DMS53 (cell line): ENCODE measurements at places on chromosomes 6 and 20.
A peak's percentile ranks its signal among the peaks of the same experiment; 100 is the strongest.

- no peak for DNase-seq
Measured at GRCh38 chr20:9981829-9982228, 53.0 kb upstream of the ANKEF1 start.

DNA sequence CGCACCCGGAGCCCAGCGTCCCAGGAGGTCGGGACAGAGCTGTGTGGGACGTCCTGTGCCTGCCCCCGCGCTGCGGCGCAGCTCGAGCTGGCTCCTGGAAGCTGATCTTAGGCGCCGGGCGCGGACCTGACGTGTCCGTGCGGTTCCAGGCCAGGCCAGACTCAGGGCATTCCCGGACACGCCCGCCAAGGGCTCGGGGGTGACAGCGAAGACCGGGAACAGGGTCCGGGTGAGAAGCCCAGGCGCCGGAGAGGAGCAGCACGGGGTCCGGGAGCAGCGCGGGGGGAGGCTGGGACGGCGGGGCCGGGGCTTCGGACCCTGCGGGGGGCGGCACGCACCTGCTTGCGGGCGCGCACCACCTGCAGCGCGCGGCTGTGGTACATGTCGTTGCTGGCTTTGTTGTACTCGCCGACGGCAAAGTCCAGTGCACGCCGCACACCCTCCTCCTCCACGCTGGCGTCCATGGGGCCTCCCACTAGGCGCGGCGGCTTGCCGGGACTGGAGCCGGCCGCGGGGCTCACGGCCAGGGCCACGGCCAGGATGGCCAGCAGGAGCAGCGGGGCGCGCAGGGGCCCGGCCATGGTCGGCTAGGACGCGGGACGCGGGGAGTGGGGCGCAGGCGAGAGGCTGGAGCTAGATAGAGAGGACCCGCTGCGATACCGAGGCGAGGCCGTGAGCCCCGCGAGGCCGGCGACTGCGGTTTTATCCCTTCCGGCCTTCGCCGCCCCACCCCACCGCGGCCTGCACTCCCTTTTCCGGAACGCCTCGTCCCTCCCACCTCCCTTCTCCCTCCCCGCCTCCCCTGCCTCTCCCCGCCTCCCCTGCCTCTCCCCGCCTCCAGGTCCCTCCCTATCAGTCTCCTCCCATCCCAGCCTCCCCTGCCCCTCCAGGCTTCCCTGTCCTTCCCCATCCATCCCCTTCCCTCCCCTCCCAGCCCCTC is at the start of gene CST3:
Gene CST3 (minus strand): TSS at position 674 of the 940 bp plus-strand sequence. CDS start 93 bp downstream, at position 581.
- peak; percentile 92 for DNase-seq

- DNase-seq: no peak
Measured at GRCh38 chr20:39916236-39916765, 772.7 kb downstream of the MAFB start.

- no peak for DNase-seq
Measured at GRCh38 chr20:8242827-8243724, 111.0 kb downstream of the PLCB1 start.

DNA sequence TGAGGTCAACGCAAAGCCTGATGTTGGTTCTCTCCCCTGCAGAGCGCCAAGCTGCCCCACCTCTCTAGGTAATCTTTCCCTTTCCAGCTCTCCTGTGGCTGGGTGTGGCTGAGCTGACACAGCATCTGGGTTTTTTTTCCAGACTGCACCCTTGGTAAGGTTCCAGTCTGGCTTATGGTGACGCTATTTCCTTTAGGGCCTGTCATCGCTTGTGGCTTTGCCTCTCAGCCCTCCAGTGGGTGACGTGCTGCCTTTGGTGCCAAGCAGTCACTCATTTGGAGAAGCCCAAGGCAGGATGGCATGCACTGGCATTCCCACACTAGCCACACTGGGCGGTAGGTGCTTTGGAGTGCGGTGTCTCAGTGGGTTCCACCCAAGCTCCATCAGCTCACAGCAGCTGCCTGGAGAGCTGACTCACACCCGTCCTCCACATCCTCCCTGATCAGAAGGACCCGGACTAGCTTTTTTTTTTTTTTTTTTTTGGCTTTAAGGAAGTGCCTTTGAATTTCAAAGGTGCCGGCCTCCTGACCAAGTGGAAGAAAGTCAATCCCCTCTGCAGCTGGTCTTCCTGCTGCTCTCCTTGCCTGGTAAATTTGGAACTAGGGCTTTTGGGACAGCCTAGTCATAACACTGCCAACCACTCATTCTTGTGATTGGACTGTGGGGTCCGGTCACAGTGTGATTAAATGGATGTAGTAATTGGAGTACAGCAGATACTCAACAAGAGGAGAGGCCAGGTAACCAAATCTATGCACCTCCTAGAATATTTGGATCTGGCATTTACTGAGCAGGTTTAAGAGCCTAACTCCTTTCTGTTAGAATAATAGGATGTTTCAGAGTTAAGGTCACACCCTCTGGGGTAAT is 153.6 kb downstream of the CD83 start:
- peak; percentile 85 for DNase-seq

DNA sequence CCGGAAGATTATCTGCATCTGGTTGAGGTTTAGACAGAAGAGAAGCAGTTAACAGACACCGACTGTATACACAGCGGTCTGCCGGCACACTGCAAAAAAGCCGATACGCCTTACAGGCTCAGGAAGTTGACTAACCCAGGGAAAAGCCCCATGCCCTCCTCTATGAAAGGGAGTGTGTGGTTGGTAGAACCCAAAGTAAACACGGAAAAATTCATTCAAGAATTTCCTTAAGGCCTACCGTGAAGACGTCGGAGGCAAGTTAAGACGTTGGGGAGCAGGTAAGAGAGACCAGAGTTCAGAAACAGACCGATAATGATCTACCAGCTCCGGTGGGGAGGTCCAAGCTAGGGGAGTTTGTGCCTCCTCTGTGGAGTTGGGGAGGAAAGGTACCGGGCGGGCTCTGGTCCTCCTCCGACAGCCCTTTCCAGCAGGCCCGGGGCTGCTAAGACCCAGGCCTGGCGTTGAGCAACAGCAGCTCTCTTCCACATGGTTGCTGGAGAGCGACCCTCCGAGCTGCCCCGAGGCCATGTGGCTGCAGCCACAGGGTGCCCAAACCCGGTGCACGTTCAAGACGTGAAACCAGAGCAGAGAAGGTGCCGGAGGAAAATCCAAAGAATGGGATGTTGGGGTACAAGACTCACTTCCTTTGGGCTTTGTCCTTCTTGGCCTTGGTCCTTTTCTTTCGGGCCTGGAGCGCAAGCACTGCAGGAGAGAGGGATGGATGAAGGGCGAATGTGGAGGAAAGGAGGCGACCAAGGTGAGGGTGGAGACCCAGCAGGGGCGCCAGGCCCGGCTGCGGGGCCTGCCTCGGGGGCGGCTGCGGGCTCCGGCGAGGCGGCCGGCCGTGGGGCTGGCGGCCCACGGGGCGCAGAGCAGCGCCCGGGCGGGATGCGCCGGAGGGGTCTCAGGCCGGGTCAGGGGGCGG is 809 bp downstream of the SRPK1 start:
- peak; percentile 60 for DNase-seq

DNA sequence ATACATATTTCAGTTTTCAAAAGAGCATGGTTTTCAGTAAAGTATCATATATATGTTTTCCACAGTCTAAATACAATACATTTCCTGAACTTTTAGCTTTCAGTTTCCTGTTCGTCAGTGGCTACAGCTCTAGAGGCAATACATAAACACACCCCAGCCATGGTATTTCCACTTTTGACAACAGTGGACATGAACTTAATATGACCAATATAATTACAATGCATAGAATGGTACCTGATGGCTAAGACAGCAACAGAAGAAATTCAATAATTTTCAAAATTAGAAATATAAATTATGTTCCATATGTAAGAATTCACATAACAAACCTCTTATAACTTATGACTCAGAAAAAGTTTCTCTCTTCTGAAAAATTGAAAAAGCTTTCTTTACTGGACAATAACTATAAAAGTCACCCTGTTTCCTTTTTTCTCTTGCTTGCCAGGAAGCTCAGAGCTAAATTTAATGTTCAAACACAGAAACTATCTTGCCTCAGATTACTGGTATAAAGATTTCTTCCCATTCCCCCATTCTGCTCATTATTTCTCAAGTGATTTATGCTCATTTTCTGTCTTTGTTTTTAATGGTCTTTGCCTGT is 19.2 kb downstream of the FKBP5 start:
- DNase-seq: no peak
